ENCODE measurements at places on chromosomes 5 and 9.

DNA sequence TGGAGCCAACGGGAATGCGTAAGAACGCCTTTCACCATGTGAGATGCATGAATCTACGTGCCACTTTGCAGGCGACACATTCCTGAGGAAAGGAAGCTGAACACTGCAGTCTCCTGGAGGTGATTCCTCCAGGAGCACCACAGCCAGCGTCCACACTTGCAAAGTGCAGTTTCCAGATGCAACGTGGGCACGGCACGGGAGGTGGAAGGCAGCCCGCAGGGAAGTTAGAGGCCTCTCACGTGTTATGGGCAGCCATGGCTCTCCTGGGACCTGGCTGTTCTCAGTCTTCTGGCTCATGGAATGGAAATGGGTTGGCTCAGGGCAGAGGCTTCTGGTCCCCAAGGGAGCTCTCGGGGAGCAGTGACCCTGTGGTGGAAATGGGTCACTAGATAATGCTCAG is 381.0 kb upstream of the IRX4 start:
- no peak for DNase-seq

DNA sequence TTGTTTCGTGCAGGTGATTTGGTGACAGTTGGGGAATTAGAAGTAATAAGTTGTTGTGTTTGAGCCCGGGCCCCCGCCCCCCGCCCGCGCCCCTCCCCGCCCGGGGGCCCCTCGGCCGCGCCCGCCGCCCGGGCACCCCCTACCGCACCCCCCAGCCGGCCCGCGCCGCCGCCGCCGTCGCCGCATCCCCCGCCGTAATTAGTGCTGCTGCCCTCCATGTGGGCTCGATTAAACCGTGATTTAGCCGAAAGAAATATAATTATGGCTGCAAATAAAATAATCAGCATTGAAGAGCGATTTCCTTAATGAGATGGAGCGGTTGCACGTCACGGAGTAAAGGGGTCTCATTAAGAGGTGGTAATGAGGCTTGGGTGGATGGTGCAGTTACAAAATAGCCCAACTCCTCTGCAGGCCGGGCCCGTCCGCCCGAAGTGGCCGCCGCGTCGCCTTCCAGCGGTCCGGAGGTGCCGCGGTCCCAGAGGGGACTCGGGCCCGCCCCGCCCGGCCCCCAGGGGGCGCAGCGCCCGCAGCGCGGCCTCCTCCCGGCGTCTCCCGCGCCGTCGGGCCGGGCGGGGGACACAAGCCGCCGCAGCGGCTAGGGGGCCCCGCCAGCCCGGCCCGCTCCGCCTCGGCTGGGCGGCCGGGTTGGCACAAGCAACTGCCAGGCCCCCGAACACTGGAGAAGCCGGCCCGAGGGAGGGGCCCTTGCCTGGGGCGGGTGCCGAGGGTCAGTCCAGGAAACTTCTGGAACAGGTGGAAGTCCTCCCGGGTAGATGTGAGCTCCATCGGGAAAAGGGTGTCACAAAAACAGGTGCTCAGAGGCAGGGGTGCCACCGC is 6.9 kb upstream of the OTP start:
- DNase-seq = no peak

DNA sequence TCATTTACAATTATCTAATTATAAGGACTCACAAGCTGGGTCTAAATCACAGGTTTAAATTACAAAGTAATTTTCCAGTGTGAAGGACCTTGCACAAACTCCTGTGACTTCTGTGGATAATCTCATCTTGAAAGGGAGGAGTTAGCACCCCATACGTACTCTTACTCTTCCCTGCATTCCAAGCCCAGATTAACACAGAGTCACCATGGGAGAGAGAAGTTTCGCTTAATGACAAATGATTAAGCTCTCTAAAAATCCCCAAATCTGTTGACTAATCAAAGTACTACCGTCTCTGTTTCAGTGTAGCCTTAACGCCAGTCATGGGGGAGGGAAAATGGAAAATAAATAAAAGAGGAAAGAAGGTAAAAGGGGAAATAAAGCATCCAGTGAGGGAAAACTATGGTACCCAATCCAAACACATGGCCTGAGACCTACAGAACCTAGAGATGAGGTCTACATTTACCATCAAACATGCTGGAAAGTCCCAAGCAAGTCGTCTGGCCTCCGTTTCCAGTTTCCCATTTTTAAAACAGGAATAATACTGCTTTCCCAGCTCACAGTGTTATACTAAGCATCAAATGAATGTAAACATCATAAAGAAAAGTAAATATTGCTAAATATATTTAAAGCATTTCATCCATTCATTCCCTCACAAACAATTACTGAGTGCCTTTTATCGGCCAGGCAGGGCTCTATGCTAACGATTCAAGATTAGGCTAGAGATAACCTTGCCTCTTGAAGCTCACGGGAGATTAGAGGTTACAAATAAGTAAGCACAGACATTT is 63.2 kb downstream of the PCA3 start:
- no peak for DNase-seq

DNA sequence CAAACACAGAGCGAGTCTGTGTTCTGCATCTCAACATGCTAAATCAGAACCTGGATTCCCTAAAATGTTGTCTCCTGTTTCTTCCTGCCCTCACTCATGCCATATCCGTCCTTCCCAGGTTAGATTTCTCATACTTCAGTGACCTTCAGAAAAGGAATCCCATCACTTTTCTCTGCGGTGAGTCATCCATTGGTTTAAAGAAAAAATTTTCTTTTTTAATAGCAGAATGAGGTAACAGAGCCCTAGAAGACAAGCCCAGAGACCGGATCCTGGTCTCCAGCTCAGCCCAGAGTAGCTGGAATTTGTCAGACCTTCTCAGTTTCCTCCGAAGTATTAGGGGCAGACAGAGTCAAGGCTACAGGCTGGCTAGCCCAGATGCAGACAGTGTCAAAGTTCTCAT is 143.2 kb upstream of the DMRT1 start:
- no peak for DNase-seq

Measured in bone marrow (tissue), 2 donors.